CD4-positive, CD25-positive, alpha-beta regulatory T cell (primary cell): ENCODE measurements at places on chromosomes 12 and 14.

DNA sequence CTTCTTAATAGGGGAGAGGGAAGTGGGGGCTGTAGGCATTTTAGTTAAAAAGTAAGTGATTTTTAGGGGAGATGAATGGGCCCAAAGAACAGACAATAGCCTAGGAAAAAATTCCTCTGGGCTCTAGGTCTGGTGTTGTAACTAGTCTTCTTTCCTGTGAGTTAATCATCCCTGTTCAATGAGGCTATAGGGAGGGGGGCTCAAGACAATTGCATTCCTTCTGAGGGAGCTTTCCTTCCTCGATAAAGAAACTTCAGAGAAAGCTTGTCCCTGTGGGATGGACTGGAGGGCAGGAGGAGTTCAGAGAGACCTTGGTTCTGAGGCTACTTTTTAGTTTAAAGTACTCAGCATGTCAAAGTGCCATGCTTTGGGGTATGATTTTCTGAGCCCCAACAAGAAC, 127.2 kb downstream of the BBS10 start:
- no peaks in the 10 kb centered on the region for H3K36me3 ChIP-seq
- no peaks in the 10 kb centered on the region for H3K27me3 ChIP-seq
- no peak overlapping the region for H3K4me3 ChIP-seq
- DNase-seq: no peak
- H3K27ac ChIP-seq: no peak overlapping the region
- H3K4me1 ChIP-seq: no peaks in the 10 kb centered on the region

- H3K27me3 ChIP-seq: no peaks in the 10 kb centered on the region
- H3K27ac ChIP-seq: no peak within 1 kb of the TSS
- no peak within 1 kb of the TSS for H3K4me3 ChIP-seq
- no peaks in the 10 kb centered on the region for H3K36me3 ChIP-seq
- no peak for DNase-seq
These were observed at the start of gene KCNA5 for GRCh38 chr12:5043589-5044419. Gene KCNA5 (plus strand): TSS chr12:5043879. CDS start chr12:5044148, 269 bp downstream.

DNA sequence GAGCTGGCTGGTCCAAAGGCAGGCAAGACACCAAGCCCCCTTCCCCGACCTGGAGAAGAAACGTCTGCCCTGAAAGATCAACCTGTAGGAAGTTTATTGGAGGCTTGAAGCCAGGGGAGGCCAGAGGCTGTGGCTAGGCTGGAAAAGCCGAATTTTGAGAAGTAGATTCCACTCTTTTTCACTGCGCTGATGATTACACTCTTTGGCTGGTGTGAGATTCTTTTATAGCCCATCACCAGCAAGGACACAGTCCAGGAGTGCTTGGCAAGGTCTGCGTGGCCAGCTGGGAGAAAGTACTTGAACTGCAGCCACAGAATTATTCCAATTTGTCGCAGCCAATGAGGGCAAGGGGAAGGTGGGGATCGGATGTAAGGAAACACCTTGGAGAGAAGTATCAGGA, 45.0 kb downstream of the SYNE3 start:
- no peak for DNase-seq
- peaks cover 92% of the 10 kb centered on the region for H3K36me3 ChIP-seq
- H3K27me3 ChIP-seq: no peaks in the 10 kb centered on the region
- H3K4me1 ChIP-seq: no peaks in the 10 kb centered on the region
- no peak overlapping the region for H3K4me3 ChIP-seq

- no peak for DNase-seq
- no peaks in the 10 kb centered on the region for H3K27me3 ChIP-seq
- H3K4me1 ChIP-seq: no peaks in the 10 kb centered on the region
- no peak overlapping the region for H3K4me3 ChIP-seq
These were observed 588 bp downstream of the PIK3C2G start for GRCh38 chr12:18261906-18262305.

DNA sequence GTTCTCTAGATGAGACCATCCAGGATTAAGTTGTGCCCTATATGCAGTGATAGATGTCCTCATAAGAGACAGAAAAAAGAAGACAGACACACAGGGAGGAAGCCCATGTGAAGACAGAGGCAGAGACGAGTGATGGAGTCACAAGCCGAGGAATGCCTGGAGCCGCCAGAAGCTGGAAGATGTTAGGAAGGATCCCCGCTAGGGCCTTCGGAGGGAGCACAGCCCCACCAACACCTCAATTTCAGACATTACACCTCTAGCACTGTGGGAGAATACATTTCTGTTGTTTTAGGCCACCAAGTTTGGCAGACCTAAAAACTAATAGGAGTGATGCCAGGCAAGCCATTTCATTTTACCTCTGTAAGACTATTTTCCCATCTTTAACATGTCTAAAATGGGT, 458.5 kb downstream of the MED13L start:
- no peak overlapping the region for H3K4me3 ChIP-seq
- no peaks in the 10 kb centered on the region for H3K36me3 ChIP-seq
- no peaks in the 10 kb centered on the region for H3K4me1 ChIP-seq

DNA sequence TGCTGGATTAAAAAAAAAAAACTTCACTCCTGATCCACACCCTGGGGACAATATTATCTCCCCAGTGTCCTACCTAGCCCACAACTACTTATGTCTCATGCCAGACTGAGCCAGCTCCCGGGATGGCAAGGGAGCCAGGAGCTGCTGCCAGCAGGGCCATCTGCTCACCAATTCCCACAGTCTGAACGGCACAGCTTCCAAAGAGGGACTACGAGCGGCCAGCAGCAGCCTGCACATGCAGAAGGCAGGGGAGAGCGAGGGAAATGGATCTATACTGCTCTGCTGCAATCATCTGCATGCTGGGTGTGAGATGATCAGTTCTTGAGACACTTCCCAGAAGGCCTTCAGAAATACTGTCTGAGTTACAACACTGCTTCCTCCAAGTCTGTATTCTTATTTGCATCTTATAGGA, 11.1 kb downstream of the SSH1 start:
- H3K4me3 ChIP-seq: no peak overlapping the region
- no peaks in the 10 kb centered on the region for H3K4me1 ChIP-seq
- H3K36me3 ChIP-seq: peaks cover 36% of the 10 kb centered on the region

- H3K4me3 ChIP-seq: no peak overlapping the region
- no peak overlapping the region for H3K27ac ChIP-seq
- H3K4me1 ChIP-seq: no peaks in the 10 kb centered on the region
- DNase-seq: no peak
These were observed 24.8 kb downstream of the MUCL1 start for GRCh38 chr12:54879150-54879549.

- H3K4me3 ChIP-seq: no peak overlapping the region
- H3K36me3 ChIP-seq: no peaks in the 10 kb centered on the region
- peaks cover 6% of the 10 kb centered on the region for H3K4me1 ChIP-seq
- peak; percentile 28 for DNase-seq
- no peaks in the 10 kb centered on the region for H3K27me3 ChIP-seq
These were observed 20.1 kb downstream of the APOBEC1 start for GRCh38 chr12:7645395-7646177.

- peaks cover 7% of the 10 kb centered on the region for H3K36me3 ChIP-seq
- H3K27me3 ChIP-seq: no peaks in the 10 kb centered on the region
- no peaks in the 10 kb centered on the region for H3K4me1 ChIP-seq
- H3K27ac ChIP-seq: no peak overlapping the region
These were observed 51.5 kb downstream of the MED13L start for GRCh38 chr12:116226026-116226425.

DNA sequence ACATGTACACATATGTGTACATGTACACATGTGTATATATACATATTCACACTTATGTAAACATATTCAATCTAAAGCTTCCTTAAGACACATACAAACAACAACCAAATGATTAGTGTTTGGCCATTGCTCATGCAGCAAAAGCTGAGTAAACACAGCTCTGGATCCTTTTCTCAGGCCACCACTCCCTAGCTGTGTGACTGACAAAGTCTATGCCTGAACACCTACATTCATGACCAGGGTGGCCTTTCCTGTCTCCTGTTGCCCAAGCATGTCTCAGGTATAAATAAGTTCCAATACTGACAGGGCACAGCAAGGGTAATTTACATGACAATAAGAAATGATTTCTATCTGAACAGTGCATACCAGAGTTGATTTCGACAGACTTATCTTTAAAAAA, 1.4 kb upstream of the PTPRO start:
- H3K27ac ChIP-seq: no peak overlapping the region
- no peak overlapping the region for H3K4me3 ChIP-seq
- DNase-seq: no peak
- no peaks in the 10 kb centered on the region for H3K4me1 ChIP-seq
- peaks cover 20% of the 10 kb centered on the region for H3K27me3 ChIP-seq

GRCh38 chr14:103698380-103699260, 16.6 kb downstream of the XRCC3 start:
- H3K27ac ChIP-seq: no peak overlapping the region

GRCh38 chr14:106844608-106845285, 1318.4 kb downstream of the TMEM121 start:
- peak overlapping the region; percentile 86 for H3K4me3 ChIP-seq
- peaks cover 24% of the 10 kb centered on the region for H3K4me1 ChIP-seq
- peaks cover 8% of the 10 kb centered on the region for H3K27me3 ChIP-seq
- H3K27ac ChIP-seq: peak overlapping the region; percentile 75
- DNase-seq: peak; percentile 47

GRCh38 chr12:1614360-1614759, 14.7 kb upstream of the WNT5B start:
- no peak overlapping the region for H3K4me3 ChIP-seq
- H3K36me3 ChIP-seq: no peaks in the 10 kb centered on the region
- DNase-seq: no peak

DNA sequence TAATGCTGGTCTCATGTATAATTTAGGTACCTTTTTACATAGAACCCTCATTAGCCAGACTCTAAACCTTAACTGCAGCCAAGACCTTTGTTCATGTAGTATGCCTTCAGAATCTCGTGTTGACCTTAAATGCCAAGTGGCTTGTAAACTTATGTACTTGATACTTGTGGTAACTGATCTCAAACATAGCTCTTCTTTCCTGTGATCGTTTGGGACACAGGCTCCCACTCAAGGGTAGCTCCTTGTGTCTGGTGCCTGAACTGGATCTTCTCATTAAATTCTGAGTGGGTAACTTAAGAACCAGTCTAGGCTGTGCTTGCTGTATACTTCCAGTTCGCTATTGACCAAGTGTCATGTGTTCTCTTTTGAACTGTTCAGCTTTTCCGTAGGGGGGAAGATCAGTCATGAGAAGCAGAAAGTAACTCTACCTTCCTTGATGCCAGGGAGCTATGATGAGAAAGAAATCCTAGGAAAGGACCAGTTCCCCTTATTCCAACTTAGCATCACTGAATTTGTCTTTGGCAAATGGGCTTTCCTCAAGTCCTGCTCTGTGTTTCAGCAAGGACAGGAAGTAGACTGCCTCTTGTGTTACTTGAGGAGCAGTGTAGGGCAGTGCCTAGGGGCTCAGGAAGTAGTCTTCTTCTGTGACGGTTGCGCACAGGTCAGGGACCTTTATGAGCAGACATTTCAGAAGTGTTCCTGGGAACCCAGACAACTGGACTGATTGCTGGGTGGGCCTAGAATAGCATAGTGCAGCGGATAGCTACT, 2.5 kb downstream of the LGALS3 start:
- no peaks in the 10 kb centered on the region for H3K36me3 ChIP-seq
- H3K4me1 ChIP-seq: peaks cover 41% of the 10 kb centered on the region
- no peaks in the 10 kb centered on the region for H3K27me3 ChIP-seq
- H3K4me3 ChIP-seq: peak overlapping the region; percentile 40

GRCh38 chr14:94615823-94616570, 3.8 kb downstream of the SERPINA3 start:
- H3K27ac ChIP-seq: no peak overlapping the region
- no peak overlapping the region for H3K4me3 ChIP-seq
- H3K36me3 ChIP-seq: no peaks in the 10 kb centered on the region
- H3K4me1 ChIP-seq: no peaks in the 10 kb centered on the region

DNA sequence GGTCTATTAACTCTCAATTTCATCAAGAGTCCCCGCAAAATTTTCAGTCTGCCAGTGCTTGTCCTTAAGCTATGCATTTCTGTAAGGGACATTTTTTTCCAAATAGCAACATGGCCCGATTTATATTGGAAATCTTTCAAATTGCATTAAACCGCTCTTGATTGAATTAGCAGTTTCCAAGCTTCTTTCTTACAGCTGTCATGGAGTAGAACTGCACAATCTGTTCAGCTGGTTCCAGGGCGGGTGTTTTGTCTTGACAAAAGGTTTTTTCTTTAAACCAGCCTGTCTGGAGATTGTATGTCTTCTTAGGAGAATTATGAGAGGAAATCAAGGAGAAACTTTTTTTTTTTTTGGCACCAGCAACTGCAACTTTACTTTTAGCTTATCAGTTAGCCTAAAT, 185.8 kb downstream of the ALG10B start:
- H3K4me1 ChIP-seq: no peaks in the 10 kb centered on the region
- no peaks in the 10 kb centered on the region for H3K27me3 ChIP-seq
- no peak overlapping the region for H3K27ac ChIP-seq
- no peak for DNase-seq
- no peak overlapping the region for H3K4me3 ChIP-seq
- no peaks in the 10 kb centered on the region for H3K36me3 ChIP-seq

DNA sequence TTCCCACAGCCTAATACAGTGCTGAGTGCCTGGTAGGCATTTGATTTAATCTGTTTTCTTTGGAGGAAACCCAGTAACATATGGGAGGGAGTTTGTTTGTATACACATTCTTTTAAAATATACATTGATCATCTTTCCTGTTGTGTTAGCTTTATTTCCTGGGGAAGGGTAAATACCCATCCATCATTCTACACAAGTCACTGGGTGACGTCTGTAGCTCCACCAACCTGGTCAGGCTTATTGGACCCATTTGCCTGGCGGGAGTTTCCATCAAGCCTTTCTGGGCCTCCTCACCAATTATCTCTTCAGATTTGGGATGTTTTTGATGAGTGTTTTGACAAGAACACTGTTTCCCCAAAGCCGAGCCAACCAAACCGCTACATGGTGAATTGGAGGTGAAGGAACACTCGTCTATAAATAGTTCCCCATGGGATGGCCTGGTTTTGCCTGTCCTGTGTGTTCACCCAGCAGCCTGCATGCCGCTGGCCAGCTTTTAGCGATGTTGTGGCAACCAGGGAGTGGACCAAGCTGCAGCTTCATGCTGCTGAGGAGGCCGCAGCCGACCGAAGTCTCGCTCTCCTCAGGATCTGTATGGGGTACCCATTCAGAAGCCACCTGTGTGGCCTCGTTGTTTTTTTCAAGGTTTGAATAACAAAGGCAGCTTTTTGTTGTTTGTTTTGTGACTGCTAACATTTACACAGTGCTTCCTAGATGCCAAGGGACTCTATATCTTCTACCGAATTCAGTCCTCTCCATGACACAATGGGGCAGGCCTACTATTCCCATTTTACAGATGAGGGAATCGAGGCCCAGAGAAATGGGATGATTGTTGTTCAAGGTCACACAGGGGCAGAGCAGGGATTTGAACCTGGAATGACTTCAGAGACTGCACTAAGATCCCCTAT, 22.6 kb downstream of the PLXNC1 start:
- no peaks in the 10 kb centered on the region for H3K36me3 ChIP-seq
- DNase-seq: no peak
- no peak overlapping the region for H3K4me3 ChIP-seq
- H3K27ac ChIP-seq: no peak overlapping the region
- H3K27me3 ChIP-seq: no peaks in the 10 kb centered on the region
- H3K4me1 ChIP-seq: peaks cover 9% of the 10 kb centered on the region

GRCh38 chr12:98719515-98720504, 74.7 kb downstream of the APAF1 start:
- no peak for DNase-seq
- H3K27ac ChIP-seq: no peak overlapping the region
- no peak overlapping the region for H3K4me3 ChIP-seq
- peaks cover 45% of the 10 kb centered on the region for H3K36me3 ChIP-seq
- H3K4me1 ChIP-seq: no peaks in the 10 kb centered on the region
